Stimulated activated CD8-positive, alpha-beta memory T cell treated with anti-CD3 and anti-CD28 coated beads, Interleukin-4, amount 100 ng/mL, for 1 hour (primary cell): ENCODE measurements at places on chromosomes 12 and 14.

- no peak for DNase-seq
These were observed 64.4 kb upstream of the BTG1 start for GRCh38 chr12:92210071-92210470.

DNA sequence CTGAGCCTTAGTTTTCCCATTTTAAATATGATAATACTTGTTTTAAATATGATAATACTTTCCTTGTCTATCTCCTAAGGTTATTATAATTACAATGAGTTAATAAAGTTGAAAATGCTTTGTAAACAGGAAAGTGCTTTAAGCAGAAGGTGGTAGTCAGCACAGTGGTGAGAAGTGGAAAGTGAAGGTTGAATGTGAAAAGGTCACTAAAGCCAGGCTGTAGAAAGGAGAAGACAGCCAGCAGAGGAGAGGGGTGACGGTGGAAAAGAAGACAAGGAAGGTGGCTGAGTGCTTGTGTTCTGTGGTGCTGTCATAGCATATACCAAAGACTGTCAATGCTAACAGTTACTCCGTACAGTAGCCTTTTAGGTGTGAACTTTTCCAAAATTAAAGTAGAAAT is 117.8 kb downstream of the ESR2 start:
- no peak for DNase-seq

- no peak for DNase-seq
These were observed 236.6 kb downstream of the CCDC59 start for GRCh38 chr12:82121545-82121944.

DNA sequence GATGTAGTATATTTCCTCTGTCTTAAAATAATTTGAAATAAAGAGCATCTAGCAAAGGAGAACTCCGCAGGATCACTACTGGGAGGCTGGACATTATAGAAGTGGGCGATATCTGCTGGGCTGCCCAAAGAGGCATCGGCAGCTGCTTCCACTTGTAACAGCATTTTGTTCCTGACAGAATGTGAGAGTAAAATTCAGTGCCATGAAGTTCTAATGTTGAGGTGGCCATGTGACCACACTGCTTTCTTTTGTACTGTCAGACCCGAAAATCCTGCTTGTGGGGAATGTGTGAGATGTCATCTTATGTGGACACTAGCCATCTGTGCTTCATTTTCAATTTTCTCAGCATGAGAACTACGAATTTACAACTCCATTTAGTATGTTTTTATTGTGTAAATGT is 151.9 kb downstream of the ACSS3 start:
- no peak for DNase-seq

DNA sequence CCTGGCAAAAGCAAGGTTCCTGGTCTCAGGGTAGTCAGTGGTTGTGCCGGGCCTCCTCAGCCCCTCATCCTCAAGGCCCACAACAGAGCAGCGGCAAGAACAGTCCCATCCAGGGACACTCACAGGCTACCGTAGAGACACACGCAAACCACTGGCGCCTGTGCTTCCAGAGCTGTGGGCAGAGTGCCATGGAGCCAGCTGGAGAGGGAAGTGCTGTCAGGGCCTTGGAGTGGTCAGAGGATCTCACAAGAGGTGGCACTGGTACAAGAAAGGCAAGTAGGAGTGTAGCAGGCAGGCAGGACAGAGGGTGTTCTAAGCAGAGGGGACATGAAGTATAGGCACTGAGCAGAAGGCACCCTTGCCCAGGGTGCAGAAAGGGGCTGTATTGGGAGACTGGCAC is 34.6 kb downstream of the ANKRD9 start:
- no peak for DNase-seq

- no peak for DNase-seq
These were observed 14.5 kb upstream of the KICS2 start for GRCh38 chr12:64236549-64236948.

- no peak for DNase-seq
These were observed 212.7 kb downstream of the ERC1 start for GRCh38 chr12:1203735-1204019.

DNA sequence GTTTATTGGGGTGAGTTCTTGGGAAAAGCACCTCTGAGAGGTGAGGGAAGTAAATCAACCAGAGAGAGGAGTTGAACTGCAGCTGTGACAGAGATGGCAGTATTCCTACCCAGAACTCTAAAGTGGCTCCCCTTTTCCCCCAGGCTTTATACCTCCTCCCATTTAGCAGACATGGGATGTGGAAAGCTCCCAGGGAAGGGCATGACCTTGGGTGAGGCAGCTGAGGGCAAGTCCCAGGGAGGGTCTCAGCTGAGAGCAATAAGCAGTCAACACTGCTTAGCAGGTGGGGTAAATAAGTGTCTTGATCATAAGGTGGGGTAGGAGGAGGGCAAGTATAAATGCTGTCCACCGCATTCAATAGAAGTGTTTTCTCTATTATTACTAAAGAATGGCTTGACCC is 143.0 kb downstream of the AKAP6 start:
- no peak for DNase-seq

DNA sequence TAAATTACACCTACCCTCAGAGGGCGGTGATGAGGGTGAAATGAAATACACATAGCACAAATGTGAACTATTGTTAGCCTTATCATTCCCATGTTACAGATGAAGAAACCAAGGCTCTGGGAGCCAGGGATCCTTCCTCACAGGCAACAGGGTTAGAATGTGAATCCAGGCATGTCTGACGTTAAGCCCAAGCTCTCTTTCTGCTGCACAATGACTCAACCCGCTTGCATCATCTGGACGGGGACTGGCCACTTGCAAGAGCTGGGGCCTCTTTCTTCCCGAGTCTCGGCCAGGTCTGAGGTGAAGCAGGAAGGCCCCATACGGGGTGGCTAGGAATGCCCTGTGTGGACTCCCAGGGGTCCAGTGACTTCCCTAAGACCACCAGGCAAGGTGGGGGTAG is 105.2 kb downstream of the RBM19 start:
- no peak for DNase-seq

- DNase-seq: no peak
These were observed 687.3 kb upstream of the MIS18BP1 start for GRCh38 chr14:45940318-45940717.
